ENCODE measurements at places on chromosomes 1 and 21. TPM values are rescaled to one million over a fixed set of nuclear protein-coding genes. Genes with fewer than 3 reads are reported as not detected.

Gene OR2L8
- not detected for total RNA-seq

Gene PTPN22
- 6.6 TPM for total RNA-seq

Gene TCHHL1
- not detected for total RNA-seq

Gene GPR52
- total RNA-seq, result 2.7 TPM

Gene BRINP2
- not detected for total RNA-seq

Gene ADAMTS5
- total RNA-seq, result 10.6 TPM

Gene SDC3
- 58.7 TPM for total RNA-seq

Gene OR2T11
- 0.57 TPM for total RNA-seq

Gene NIT1
- 42.3 TPM for total RNA-seq

Gene HDAC1
- 89.7 TPM for total RNA-seq

Gene IL19
- 3.6 TPM for total RNA-seq

Gene ETS2
- 178 TPM for total RNA-seq

Gene SLC16A4
- 53.1 TPM for total RNA-seq

Gene ZNF684
- 9.5 TPM for total RNA-seq

Gene DTL
- 2.0 TPM for total RNA-seq

Gene DHX9
- 152 TPM for total RNA-seq

Gene LYPLAL1
- 50.9 TPM for total RNA-seq

Gene DDX59
- 20.8 TPM for total RNA-seq

Gene AQP10
- total RNA-seq, result not detected

Gene RAP1GAP
- 39.2 TPM for total RNA-seq

Gene FAM163A
- total RNA-seq, result not detected

Gene CFAP74
- not detected for total RNA-seq

Gene RNU5D-1
- not detected for total RNA-seq

Gene OXCT2
- total RNA-seq, result 0.98 TPM

Gene CHIA
- total RNA-seq, result not detected

Gene PYHIN1
- total RNA-seq, result 3.9 TPM

Gene PRXL2B
- total RNA-seq, result 39.5 TPM

Gene AGT
- 30.1 TPM for total RNA-seq

Gene RAB29
- 25.9 TPM for total RNA-seq

Gene RNF186
- total RNA-seq, result 2.7 TPM

Gene KRTCAP2
- 198 TPM for total RNA-seq

Gene C2CD4D
- total RNA-seq, result 0.57 TPM

Gene DRAXIN
- total RNA-seq, result 0.28 TPM

Gene RHD
- not detected for total RNA-seq

Gene SLC44A5
- total RNA-seq, result 0.66 TPM

Gene HSF2BP
- total RNA-seq, result 0.60 TPM

Gene TRPM2
- total RNA-seq, result 11.5 TPM

Gene XCL2
- 1.6 TPM for total RNA-seq

Gene LRRC38
- total RNA-seq, result not detected

Gene USH2A
- 0.06 TPM for total RNA-seq

Gene ERICH3
- 0.50 TPM for total RNA-seq

Gene OR2T29
- not detected for total RNA-seq

Gene ADCY10
- total RNA-seq, result 0.22 TPM

Gene TRMT13
- total RNA-seq, result 16.9 TPM

Measured in kidney (tissue), 22 donors.